Activated gamma-delta T cell treated with Interleukin-2 at 50 U/mL for 16 hours (primary cell): ENCODE measurements at places on chromosomes 1 and 21.

- no peak for DNase-seq
Measured at GRCh38 chr1:38360807-38361206, 314.2 kb upstream of the POU3F1 start.

- DNase-seq = no peak
Measured at GRCh38 chr21:26635681-26636080, 62.6 kb upstream of the CYYR1 start.

DNA sequence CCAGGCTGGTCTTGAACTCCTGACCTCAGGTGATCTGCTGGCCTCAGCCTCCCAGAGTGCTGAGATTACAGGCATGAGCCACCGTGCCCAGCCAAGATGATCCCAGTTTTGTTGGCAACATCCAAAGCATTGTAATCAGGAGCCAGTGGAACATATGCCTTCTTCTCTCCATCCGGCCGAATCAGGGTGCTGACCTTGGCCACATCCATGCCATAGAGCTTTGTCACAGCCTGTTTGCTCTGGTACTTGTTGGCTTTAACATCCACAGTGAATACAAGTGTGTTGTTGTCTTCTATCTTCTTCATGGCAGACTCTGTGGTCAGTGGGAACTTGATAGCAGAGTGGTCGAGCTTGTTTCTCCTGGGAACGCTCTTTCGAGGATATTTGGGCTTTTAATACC, 17.1 kb downstream of the TNFRSF8 start:
- DNase-seq = no peak

GRCh38 chr1:230253150-230253549, 173.0 kb downstream of the PGBD5 start:
- DNase-seq = no peak

DNA sequence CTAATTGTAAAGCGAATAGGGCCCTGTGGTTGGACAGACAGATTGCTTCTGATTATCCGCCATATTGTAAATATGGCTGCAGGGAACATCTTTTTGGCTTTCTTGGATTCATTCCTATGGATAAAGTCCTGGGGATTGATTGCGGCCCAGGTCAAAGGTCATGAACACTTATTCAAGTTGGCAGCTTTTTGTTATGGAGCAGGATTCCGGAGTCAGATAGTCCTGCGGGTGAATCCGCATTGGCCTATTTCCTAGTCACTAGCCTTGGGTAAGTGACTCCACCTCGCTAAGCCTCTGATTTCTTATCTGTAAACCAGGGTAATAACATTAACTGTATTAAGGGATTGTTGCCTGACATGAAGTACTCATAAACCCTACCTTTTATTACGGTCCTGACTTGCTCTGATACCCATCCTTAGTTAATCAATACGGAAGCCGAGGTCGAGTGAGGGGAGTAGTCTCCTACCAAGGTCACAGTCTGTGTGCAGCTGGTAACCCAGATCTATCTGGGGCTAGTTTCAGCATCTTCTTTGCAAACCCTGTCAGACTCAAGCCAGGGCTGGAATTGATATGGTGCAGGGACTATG, 31.7 kb downstream of the EDN2 start:
- DNase-seq = no peak

- no peak for DNase-seq
Measured at GRCh38 chr1:108590441-108590840, 30.5 kb downstream of the EEIG2 start.

- DNase-seq = no peak
Measured at GRCh38 chr1:237416924-237417655, 375.1 kb downstream of the RYR2 start.
